ENCODE measurements at places on chromosomes 16 and 17. TPM values are rescaled to one million over a fixed set of nuclear protein-coding genes. Genes with fewer than 3 reads are reported as not detected.

Gene MT1A
- 17.6 TPM for total RNA-seq

Gene NOD2
- under 0.01 TPM for total RNA-seq

Gene ENPP7
- not detected for total RNA-seq

Gene GGT6
- not detected for total RNA-seq

Gene NGFR
- not detected for total RNA-seq

Gene SMIM36
- not detected for total RNA-seq

Gene NUDT7
- 8.6 TPM for total RNA-seq

Gene CIBAR2
- total RNA-seq, result not detected

Gene KRT28
- not detected for total RNA-seq

Gene IKZF3
- not detected for total RNA-seq

Gene CALB2
- total RNA-seq, result not detected

Gene DNAAF1
- total RNA-seq, result not detected

Gene GAS7
- 18.4 TPM for total RNA-seq

Gene PDP2
- total RNA-seq, result 14.3 TPM

Gene SMTNL2
- total RNA-seq, result not detected

Gene TNFSF13
- total RNA-seq, result 1.1 TPM

Gene ITGB3
- total RNA-seq, result 104 TPM

Gene DPEP2
- total RNA-seq, result not detected

Gene PRSS27
- total RNA-seq, result 0.37 TPM

Gene IGSF6
- not detected for total RNA-seq

Gene CLEC18C
- 0.20 TPM for total RNA-seq

Gene PRRT2
- total RNA-seq, result 0.73 TPM

Gene TMC7
- total RNA-seq, result 2.2 TPM

Gene ASPA
- total RNA-seq, result 1.1 TPM

Gene TP53TG3F
- not detected for total RNA-seq

Gene EVI2A
- 6.5 TPM for total RNA-seq

Gene CTRB1
- not detected for total RNA-seq

Gene C17orf107
- 0.59 TPM for total RNA-seq

Gene WNK4
- total RNA-seq, result not detected

Gene GRB2
- 75.1 TPM for total RNA-seq

Gene BORCS6
- total RNA-seq, result 5.9 TPM

Data from subcutaneous preadipocyte (primary cell).